ENCODE measurements at places on chromosomes 12 and 14. TPM values are rescaled to one million over a fixed set of nuclear protein-coding genes. Genes with fewer than 3 reads are reported as not detected.
A peak's percentile ranks its signal among the peaks of the same experiment; 100 is the strongest.

- no peaks in the 10 kb centered on the region for H3K36me3 ChIP-seq
- no peaks in the 10 kb centered on the region for H3K27me3 ChIP-seq
- no peaks in the 10 kb centered on the region for H3K4me1 ChIP-seq
- DNase-seq, result no peak
- no peak overlapping the region for H3K4me3 ChIP-seq
Observed at GRCh38 chr12:89951050-89951693, 242.5 kb upstream of the ATP2B1 start.

DNA sequence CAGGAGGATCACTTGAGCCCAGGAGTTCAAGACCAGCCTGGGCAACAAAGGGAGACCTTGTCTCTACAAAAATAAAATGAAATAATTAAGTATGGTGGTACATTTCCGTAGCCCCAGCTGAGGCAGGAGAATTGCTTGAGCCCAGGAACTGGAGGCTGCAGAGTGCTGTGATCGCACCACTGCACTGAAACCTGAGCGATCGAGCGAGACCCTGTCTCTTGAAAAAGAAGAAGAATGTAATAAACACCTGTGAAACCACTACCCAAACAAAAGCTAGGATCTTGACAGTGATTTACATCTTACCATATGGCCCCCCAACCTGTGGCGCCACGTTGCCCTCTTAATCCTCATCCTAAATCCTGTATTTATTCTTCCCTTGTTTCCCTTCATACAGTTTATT is 5.7 kb upstream of the DTX1 start:
- DNase-seq, result peak; percentile 3
- no peaks in the 10 kb centered on the region for H3K4me1 ChIP-seq
- no peak overlapping the region for H3K4me3 ChIP-seq
- H3K27me3 ChIP-seq, result no peaks in the 10 kb centered on the region

- no peak overlapping the region for H3K4me3 ChIP-seq
- H3K4me1 ChIP-seq, result peaks cover 49% of the 10 kb centered on the region
- H3K36me3 ChIP-seq, result no peaks in the 10 kb centered on the region
- no peak overlapping the region for H3K27ac ChIP-seq
- no peaks in the 10 kb centered on the region for H3K27me3 ChIP-seq
- DNase-seq, result no peak
Observed at GRCh38 chr14:24971255-24971654, 78.7 kb downstream of the STXBP6 start.

- H3K27me3 ChIP-seq, result no peaks in the 10 kb centered on the region
- H3K27ac ChIP-seq, result no peak overlapping the region
- H3K4me1 ChIP-seq, result no peaks in the 10 kb centered on the region
- no peaks in the 10 kb centered on the region for H3K36me3 ChIP-seq
- no peak for DNase-seq
- H3K4me3 ChIP-seq, result no peak overlapping the region
Observed at GRCh38 chr12:119808441-119808840, 68.7 kb downstream of the CIT start.

SOAT2 gene
- 0.18 TPM for total RNA-seq

- H3K4me1 ChIP-seq, result peaks cover 14% of the 10 kb centered on the region
- H3K27ac ChIP-seq, result peak overlapping the region; percentile 24
- H3K36me3 ChIP-seq, result no peaks in the 10 kb centered on the region
- no peak overlapping the region for H3K4me3 ChIP-seq
- H3K27me3 ChIP-seq, result no peaks in the 10 kb centered on the region
- no peak for DNase-seq
Observed at GRCh38 chr14:63478437-63478852, 64.7 kb downstream of the PPP2R5E start.

DNA sequence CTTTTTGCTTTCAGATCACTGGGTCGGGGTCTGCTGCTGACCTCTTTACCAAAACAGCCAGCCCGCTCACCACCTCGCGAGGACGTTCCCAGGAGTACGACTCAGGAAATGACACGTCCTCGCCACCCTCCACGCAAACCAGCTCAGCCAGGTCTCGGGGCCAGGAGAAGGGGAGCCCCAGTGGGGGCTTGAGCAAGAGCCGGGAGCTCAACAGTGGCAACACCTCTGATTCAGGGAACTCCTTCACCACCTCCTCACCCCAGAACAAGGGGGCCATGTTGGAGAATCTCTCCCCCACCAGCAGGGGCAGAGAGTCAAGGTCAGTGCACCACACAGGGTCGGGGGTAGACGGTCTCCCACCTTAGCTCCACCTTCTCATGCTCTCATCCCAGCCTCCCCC is 33.4 kb upstream of the HSPB8 start:
- no peaks in the 10 kb centered on the region for H3K36me3 ChIP-seq
- H3K4me3 ChIP-seq, result no peak overlapping the region
- no peaks in the 10 kb centered on the region for H3K27me3 ChIP-seq
- DNase-seq, result no peak

RNU6-8 gene
- total RNA-seq, result not detected

FKBP3 gene
- 28.4 TPM for total RNA-seq

DNA sequence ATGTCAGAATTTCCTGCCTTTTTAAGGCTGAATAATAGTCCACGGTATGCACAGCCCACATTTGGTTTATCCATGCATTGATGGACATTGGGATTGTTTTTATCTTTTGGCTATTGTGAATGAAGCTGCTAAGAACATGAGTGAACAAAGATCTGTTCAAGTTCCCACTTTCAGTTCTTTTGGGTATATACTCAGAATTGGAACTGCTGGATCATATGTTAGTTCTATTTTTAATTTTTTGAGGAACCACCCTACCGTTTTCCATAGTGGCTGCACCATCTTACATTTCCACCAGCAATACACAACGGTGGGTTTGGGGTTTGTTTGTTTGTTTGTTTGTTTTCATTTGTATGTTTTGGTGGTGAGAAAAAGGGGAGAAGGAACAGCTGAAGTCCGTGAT is 6.4 kb downstream of the GPR68 start:
- H3K4me1 ChIP-seq, result no peaks in the 10 kb centered on the region
- H3K27me3 ChIP-seq, result no peaks in the 10 kb centered on the region
- no peak overlapping the region for H3K4me3 ChIP-seq
- no peaks in the 10 kb centered on the region for H3K36me3 ChIP-seq

GRCh38 chr12:114444422-114445279 is 38.7 kb upstream of the TBX5 start:
- no peak overlapping the region for H3K27ac ChIP-seq
- DNase-seq, result no peak
- H3K4me1 ChIP-seq, result no peaks in the 10 kb centered on the region

- no peak for DNase-seq
- H3K36me3 ChIP-seq, result no peaks in the 10 kb centered on the region
- no peak overlapping the region for H3K4me3 ChIP-seq
- H3K4me1 ChIP-seq, result peaks cover 17% of the 10 kb centered on the region
- peak overlapping the region; percentile 27 for H3K27ac ChIP-seq
- no peaks in the 10 kb centered on the region for H3K27me3 ChIP-seq
Observed at GRCh38 chr12:69052613-69053408, 119.8 kb upstream of the CPM start.

- H3K27ac ChIP-seq, result no peak overlapping the region
- H3K4me1 ChIP-seq, result no peaks in the 10 kb centered on the region
- no peaks in the 10 kb centered on the region for H3K27me3 ChIP-seq
- H3K4me3 ChIP-seq, result no peak overlapping the region
- H3K36me3 ChIP-seq, result no peaks in the 10 kb centered on the region
Observed at GRCh38 chr14:71001742-71002141, 94.5 kb downstream of the PCNX1 start.

PZP gene
- 0.05 TPM for total RNA-seq

GNB3 gene
- 2.7 TPM for total RNA-seq

DNA sequence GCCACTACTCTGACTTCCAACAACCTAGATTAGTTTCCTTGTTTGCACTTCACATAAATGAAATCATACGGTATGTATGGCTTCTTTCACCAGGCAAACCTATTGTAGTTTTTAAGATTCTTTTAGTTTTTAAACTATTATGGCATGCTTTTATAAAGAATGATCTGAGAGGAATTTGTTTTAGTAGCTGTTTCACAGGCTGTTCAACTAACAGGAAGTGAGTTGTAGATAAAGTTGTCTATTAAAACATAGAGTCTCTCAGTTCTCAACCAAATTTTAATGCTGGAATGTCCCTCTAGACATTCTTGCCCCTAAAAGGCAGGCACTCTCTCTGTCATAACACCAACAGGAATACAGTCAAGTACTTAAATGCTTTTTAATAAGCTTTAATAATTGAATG is 102.7 kb upstream of the DACT1 start:
- H3K27ac ChIP-seq, result no peak overlapping the region
- H3K4me1 ChIP-seq, result no peaks in the 10 kb centered on the region
- no peak overlapping the region for H3K4me3 ChIP-seq
- H3K36me3 ChIP-seq, result no peaks in the 10 kb centered on the region

DNA sequence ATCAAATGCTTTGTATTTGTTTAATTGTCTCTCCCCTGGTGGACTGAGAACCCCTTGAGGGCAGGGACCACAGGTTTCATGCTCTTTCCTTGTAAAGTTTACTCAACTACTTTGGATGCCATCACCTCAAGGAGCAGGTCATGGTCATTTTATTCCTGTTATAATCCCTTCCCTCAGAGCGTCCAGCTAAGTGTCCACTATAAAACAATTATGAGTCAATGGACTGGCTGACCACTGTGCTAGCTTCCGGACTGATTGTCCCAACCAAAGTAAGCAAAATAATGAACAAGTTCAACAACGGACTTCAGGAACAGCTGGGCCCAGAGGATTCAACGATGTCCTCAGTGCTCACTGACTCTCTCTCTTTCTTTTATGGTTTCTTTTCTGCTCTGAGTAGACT is 18.2 kb downstream of the AK7 start:
- H3K4me3 ChIP-seq, result no peak overlapping the region
- H3K36me3 ChIP-seq, result no peaks in the 10 kb centered on the region
- no peaks in the 10 kb centered on the region for H3K4me1 ChIP-seq
- H3K27ac ChIP-seq, result no peak overlapping the region

RGS6 gene
- not detected for total RNA-seq

- no peak overlapping the region for H3K27ac ChIP-seq
- peak; percentile 39 for DNase-seq
- H3K36me3 ChIP-seq, result no peaks in the 10 kb centered on the region
- H3K4me3 ChIP-seq, result no peak overlapping the region
- H3K27me3 ChIP-seq, result no peaks in the 10 kb centered on the region
Observed at GRCh38 chr12:131282292-131283080, 328.8 kb downstream of the ADGRD1 start.

KLRC2 gene
- total RNA-seq, result not detected

ARL6IP4 gene
- total RNA-seq, result 129 TPM

- no peak overlapping the region for H3K4me3 ChIP-seq
- no peaks in the 10 kb centered on the region for H3K4me1 ChIP-seq
- DNase-seq, result no peak
Observed at GRCh38 chr12:12663644-12664294, 32.2 kb downstream of the GPR19 start.

All from pancreas (tissue), 10 donors.